Amniotic epithelial cell (primary cell): ENCODE measurements at places on chromosomes 3 and 15.

GRCh38 chr15:96264801-96265515 is 65.5 kb upstream of the NR2F2 start:
- peak; percentile 66 for DNase-seq

- DNase-seq, result no peak
These were observed 158.8 kb downstream of the ALCAM start for GRCh38 chr3:105525531-105525930.

GRCh38 chr3:120114981-120115380 is 20.7 kb upstream of the GSK3B start:
- no peak for DNase-seq

- peak; percentile 6 for DNase-seq
These were observed 207.6 kb upstream of the MDFIC2 start for GRCh38 chr3:70519913-70520659.
